ENCODE measurements at places on chromosomes 11 and 22.

DNA sequence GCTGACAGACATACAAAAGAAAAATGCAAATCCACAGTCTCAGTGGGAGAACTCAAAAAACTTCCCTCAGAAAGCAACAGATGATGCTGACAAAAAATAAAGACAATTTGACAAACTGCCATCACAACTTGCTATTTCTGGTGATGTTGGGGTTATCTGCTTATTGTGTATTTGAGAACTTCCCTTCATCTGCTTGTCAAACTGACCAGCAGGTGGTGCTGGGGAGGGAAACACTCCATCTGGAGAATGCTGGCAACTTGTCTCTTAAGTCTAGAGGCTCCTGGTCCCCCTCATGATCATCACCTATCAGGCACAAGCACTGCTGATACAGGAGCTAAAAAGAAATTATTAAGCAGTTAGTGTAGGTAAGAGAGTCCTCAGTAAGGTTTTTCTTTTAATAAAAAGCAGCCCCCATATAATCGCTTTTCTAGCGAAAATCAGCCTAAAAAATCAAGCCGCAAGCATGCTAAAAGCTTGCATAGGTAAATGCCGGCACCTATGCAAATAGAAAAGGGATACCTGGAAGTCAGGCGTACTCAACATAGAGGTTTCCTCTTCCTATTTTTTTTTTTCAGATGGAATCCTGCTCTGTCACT, 9.8 kb upstream of the FAM111B start:
- DNase-seq = peak; percentile 66

GRCh38 chr11:62064221-62064620, 59.6 kb upstream of the INCENP start:
- no peak for DNase-seq

GRCh38 chr22:45702981-45703380, 31.3 kb downstream of the ATXN10 start:
- DNase-seq = no peak

GRCh38 chr11:2077061-2077802, 62.0 kb downstream of the IGF2 start:
- peak; percentile 54 for DNase-seq

- DNase-seq = no peak
These were observed 85.5 kb downstream of the PACS1 start for GRCh38 chr11:66155387-66156073.

- no peak for DNase-seq
These were observed 1.2 kb downstream of the BACE1 start for GRCh38 chr11:117314840-117315239.

DNA sequence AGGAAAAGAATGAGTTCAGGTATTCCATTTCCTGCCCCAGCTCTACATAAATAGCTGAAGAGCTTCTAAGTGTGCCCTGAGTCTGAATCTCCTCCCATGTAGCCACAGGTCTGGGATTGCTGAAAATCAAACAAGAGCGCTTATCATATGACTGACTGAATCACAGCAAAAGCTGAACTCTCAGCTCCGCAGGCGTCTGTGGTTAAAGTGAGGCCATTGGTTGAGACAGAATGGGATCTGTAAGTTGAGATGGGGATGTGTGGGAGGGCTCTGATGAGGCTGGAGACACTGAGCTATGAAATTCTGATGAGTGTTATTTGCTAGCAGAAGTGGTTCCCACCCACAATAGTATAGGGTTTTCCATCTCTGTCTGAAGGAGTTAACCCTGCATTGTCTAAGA, 637.0 kb downstream of the OPCML start:
- DNase-seq = no peak

DNA sequence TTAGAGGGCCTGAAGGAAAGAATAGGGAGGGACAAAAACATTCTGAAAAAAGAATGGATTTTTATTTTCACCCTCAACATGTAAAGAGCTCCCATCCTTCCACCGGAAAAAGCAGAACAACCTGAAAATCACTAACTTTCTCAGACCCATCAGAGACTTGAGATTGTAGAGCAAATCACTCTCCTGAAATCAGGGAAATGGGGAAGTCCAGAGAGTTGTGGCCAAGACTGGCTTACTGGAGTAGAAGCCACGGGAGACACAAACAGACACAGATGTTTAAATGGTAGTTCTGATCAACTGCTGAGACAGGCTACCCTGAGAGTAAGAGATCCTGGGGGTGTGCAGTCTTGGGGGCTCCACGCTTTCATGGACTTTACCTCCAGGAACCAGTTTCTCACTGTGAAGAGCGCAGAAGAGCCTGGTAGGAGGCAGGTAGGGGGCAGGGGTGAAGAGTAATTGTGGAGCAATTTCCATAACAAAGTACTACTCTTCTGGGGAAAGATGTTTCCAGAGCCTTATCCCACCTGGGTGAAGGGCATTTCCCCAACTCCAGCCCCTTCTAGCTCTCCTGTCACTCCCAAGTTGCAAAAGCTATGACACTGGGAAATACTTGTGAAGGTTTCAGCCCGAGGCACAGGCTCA, 47.1 kb downstream of the ASCL2 start:
- no peak for DNase-seq

- DNase-seq = no peak
These were observed 61.9 kb upstream of the CSNK2A3 start for GRCh38 chr11:11414996-11415395.

DNA sequence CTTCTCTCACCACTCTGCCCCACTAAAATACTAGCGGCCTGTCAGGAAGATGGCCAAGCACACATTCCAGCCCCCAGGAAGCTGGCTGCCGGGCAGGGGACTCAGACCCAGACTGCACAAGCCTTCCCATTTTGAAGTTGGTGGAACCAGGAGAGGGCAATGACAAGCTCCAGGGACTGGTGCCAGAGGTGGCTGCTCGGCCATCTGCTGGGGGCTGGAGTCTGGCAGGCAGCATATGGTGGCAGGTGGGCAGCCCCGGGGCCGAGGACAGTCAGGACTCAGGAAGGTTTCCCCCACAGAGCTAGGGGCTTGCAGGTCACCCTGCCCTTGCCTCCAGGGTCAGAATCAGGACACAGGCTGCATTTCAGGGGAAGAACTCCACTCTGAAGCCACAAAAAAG, 22.6 kb downstream of the KCNJ5 start:
- DNase-seq = no peak

DNA sequence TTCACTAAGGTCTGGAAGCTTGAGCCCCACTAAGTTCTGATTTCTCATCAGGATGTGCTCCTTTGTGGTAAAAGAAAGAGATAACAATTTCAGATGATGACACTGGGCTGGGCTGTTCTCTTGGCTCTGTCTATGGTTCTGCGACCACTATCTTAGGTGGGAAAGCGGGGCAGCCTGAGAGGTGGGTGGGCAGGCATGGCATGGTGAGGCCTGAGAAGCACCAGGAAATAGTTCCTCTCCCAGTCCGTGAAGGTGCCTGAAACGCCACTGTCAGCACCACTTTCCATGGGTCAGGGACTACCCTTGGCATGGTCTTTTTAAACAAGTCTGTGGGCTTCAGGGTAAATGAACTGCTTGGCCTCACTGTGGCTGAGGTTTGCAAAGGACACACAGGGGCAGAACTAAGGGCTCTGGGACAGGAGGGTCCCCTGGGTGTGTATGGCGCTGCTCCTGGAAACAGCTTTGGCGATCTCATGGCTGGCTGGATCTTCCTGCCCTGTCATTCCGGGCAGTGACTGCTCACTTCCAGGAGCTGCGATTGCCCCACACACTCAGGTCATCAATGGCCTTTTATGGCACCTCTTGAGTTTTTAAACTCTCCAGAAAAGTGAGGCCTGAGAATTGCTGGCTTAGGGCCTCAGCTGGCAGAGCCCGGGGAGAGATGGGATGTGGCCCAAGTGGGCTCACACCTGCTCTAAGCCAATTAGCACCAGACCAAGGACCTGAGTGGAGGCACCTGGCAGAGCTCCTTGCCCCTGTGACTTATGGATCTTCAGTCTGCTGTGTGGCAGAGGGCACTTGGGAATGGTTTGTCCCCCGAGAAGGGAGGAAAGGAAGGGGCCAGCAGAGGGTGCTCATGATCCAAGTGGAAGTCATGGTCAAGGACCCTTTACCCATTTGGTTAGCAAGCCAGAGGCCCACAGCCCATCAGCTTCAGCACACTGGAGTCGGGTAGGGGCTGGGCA, 55.6 kb upstream of the LYVE1 start:
- DNase-seq = peak; percentile 37

- DNase-seq = no peak
These were observed 445.6 kb downstream of the NTM start for GRCh38 chr11:131816051-131816450.

DNA sequence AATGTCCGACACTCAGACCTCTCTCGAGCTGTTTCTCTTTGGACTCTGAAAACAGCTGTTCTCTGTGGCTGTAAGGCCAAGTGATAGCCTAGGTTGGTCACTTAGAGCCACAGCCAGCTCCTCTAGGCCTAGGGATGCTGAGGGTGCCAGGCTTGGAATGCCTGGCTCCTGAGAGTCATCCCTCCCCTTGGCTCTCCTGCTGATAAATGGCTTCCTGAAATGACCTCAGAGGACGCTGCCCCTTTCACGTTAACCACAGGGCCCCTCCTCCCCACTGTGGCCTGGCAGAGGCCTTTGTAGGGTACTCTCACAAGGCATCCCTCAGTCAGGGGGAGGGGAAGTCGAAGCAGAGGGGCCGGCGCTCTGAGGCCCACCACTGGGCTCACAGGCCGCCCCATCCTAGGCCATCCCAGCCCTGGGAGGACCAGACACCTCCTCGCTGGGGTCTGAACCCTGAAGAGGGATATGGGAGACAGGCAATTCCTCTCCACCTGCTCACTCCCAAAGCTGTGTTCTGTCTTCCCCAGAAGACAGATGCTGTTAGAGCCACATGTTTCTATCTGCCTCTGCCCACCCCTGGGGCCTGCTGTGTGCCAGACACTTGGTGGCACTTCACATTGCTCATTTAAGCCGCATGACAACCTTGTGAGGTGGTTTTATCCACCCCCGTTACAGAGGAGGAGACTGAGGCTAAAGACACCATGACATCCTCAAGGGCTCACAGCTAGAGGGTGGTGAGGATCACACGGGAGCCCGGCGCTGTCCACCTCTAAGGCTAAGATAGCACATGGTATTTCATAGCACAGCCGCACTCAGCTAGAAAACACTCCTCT, 50.9 kb downstream of the ARFGAP3 start:
- DNase-seq = no peak

- DNase-seq = no peak
These were observed 87.0 kb upstream of the CRYBB3 start for GRCh38 chr22:25112538-25113253.

- peak; percentile 57 for DNase-seq
These were observed 54.8 kb downstream of the PTPRJ start for GRCh38 chr11:48034926-48035871.

- no peak for DNase-seq
These were observed 15.9 kb downstream of the KCNQ1 start for GRCh38 chr11:2460540-2461252.

DNA sequence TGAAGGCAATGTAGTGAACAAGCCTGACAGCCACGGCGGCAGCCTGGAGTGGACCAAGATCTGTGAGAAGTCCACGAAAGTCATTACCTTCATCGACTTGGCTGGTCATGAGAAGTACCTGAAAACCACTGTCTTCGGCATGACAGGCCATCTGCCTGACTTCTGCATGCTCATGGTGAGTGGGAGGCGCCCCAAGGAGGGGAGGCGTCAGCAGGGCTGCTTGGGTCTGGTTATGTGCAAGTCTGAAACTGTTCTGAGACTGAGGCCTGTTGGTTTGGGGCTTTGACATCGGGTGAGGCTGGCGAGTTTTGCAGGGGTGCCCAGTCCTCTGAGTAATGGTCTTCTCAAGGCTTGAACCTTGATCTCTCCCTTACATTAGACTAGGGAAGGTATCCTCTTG, 11.1 kb downstream of the GTPBP1 start:
- no peak for DNase-seq

DNA sequence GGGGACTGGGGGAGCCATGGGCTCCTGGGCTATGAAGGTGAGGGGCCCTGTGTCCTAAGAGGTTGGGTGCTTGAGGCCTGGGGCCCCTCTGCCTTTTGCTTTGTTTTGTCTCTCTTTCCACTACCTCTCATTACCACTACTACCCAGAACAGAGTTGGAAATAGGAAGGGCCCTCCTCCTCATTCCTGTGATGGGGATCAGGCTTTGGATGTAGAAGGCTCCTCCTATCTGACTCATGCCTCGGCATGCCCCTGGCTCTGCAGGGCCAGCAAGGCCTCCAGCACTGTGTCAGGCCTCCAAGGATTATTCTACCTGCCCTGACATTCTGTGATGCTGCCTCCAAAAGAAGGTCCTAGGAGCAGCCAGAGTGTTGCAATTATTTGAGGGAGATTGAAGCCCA, 766 bp downstream of the IZUMO1R start:
- DNase-seq = peak; percentile 37

GRCh38 chr11:115503886-115504275, 334 bp downstream of the CADM1 start:
- no peak for DNase-seq

DNA sequence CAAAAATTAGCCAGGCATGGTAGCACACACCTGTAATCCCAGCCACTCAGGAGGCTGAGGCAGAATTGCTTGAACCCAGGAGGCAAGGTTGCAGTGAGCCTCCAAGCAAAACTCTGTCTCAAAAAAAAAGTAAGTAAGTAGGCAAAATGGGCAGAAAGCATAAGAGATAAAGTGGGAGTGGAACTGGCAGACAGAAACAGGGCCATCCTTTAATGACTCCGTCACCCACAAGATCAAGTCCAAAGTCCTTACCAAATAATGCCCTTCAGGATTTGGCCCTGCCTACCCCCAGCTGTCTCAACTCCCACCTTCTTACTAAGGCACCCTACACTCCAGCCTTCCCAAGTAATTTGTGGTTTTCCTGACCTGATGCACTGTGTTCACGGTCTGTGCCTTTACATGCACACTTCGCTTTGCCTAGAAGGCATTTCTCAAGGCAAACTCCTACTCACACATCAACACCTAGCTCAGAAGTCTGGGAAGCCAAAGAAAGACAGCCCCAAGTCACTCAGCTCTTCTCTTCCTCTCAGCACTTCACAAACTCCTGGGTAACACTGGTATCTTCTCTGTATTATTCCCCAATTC, 6.1 kb downstream of the MAPK1 start:
- no peak for DNase-seq

DNA sequence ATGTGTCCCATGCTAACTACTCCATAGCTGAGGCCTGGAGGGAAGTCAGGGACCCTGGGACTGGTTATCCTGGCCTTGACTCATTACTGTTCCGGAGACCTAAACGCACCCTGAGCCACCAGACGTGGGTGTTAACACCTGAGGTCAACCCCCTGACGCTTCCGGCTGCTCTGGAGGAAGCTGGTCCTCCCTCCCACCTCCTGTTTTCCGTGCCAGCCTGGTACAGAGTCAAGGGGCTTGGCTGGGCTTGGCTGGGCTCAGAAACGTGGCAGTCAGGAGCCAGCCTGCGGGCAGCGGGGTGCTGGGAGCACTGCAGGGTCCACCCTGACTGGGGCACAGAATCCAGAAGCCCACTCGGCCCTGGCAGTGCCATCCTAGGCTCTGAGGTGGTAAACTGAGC, 2.6 kb downstream of the TMPRSS4 start:
- no peak for DNase-seq

Measured in fibroblast of mammary gland (primary cell).